NB4 (cell line): ENCODE measurements at places on chromosomes 6 and 20.

GRCh38 chr6:158813032-158813431, 6.1 kb downstream of the EZR start:
- DNase-seq: no peak

GRCh38 chr20:22789676-22790075, 205.3 kb upstream of the FOXA2 start:
- DNase-seq: no peak

DNA sequence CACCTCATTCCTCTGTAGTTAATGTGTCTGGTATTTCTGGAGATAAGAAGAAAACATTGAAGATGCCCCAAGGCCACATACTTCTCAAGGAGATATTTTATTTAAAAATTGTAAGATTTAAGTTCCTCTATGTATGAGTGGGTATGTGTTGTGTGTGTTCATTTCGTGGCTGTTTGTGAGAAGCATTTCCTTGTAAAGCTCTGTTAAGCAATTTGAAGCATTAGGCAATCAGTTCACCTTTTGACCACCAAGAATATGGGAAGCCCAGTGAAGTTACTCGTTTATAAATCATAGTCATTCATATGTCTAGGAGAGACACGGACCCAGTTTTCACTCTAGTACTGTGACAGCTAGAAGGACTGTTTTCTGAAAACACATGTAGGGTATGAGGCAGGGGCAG, 717.6 kb upstream of the MAP3K7 start:
- no peak for DNase-seq

DNA sequence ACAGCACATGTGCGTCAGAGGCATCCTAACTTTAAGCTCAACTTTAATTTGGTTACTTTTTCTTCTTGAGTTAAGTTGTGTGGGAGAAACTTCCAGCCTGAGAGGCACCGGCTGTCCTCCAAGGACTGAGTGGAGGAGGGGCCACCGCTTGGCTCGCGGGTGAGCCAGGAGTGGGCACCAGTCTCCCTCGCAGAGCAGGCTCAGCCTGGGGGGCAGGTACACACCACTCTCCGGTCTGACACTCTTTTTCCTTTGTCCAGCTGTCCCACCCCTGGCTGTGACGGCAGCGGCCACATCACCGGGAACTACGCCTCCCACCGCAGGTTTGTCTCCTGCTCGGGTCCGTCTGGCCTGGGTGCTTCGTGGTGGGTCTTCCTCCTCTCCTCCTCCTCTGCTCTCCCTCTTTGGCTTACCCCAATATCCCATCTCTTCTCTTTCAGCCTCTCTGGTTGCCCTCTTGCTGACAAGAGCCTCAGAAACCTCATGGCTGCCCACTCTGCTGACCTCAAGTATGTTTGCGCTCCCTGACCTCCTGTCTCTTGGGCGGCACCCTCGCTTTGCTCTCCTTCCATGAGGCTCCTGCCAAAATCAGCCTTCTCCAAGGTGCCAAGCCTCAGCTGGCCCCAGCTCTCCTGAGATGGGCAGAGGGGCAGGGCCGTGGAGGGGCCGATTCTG, 32.6 kb upstream of the PCMTD2 start:
- no peak for DNase-seq

DNA sequence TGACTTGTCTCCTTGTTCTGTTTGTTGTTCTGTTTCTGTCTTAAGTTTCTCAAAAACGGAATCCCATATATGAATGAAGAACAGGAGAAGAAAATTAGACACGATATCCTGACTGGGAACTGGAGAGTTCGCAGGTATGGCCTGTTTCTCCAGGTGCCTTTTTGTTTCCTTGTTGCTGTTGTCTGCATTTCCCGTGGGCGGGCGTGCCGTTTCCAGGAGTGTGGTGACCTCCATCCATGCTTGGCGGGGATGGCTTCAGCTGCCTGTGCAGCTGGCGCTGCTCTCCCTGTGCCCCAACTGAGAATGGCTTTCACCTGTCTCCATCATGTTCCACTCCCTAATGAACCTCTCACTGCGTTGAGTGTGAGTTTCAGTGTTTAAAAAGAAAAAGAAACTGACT, 4.4 kb downstream of the PNLDC1 start:
- no peak for DNase-seq

DNA sequence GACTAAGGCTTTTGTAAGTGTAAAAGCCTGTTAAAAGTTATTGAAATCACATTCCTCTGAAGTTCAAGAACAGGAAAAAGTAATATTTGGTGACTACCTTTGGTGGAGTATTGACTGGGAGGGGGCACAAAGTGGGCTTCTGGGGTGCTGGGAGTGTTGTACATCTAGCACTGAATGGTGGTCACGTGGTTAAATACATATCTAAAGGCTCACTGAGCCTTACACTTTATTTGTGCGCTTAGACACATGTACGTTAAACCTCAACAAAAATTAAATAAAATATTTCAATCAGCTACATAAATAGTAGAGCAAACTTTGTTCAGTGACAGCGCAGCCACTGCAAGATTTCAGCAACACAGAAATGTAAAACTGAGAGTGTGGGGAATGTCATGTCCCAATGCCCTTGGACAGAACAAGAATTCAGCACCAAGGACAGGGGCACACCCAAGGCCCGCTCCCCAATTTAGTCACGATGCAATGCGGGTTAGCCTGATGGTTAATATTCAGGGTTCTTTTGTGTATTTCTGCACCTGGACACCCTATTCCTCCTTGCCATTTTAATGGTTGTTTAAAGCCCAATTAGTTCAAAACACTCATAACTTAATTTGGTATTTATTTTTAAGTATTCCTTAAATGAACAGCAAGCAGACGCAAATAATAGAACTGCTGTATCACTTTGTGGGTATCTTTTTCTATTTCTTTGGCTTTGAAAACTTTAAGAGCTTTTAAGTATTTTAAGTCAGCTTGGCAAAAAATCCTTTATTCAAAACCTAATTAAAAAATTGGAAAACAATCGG, 37.4 kb downstream of the ANGPT4 start:
- peak; percentile 63 for DNase-seq

GRCh38 chr6:44561060-44561623, 173.6 kb downstream of the CDC5L start:
- DNase-seq: no peak

- no peak for DNase-seq
Measured at GRCh38 chr20:1169224-1169623, 15.6 kb downstream of the TMEM74B start.

GRCh38 chr20:50920997-50921396, 10.2 kb downstream of the ADNP start:
- no peak for DNase-seq

GRCh38 chr6:35275744-35276260, 16.3 kb downstream of the ZNF76 start:
- DNase-seq: no peak

DNA sequence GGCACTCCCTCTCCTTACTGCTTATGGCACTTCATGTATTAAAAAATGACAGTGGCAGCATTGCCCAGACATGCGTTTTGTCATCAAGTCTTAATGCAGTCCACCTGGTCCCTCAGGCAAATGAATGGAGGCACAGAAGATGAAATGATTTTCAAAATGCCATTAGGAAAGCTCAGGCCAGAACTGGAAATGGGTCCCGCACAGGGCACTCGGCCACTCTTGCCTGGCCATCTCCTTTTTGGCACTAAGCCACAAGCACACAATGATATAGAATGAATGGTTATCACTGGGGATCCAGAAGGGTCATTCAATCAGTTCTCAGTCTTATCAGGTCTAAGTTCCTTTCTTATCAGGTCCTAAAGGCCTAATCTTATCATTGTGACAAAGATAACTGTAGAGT, 15.6 kb downstream of the MAS1 start:
- no peak for DNase-seq

DNA sequence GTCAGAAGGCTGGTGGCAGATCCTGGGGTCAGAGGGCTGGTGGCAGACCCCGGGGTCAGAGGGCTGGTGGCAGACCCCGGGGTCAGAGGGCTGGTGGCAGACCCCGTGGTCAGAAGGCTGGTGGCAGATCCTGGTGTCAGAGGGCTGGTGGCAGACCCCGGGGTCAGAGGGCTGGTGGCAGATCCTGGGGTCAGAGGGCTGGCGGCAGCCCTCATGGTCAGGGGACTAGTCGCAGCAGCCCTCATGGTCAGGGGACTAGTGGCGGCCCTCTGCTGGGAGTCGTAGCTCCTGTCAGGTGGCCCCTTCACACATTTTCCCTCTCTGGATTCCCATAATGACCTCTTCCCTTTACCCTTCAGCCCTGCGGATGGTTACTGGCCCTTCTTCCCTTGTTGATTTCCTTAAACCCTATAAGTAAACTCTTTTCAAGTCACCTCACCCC, 86.7 kb downstream of the CDC5L start:
- no peak for DNase-seq

DNA sequence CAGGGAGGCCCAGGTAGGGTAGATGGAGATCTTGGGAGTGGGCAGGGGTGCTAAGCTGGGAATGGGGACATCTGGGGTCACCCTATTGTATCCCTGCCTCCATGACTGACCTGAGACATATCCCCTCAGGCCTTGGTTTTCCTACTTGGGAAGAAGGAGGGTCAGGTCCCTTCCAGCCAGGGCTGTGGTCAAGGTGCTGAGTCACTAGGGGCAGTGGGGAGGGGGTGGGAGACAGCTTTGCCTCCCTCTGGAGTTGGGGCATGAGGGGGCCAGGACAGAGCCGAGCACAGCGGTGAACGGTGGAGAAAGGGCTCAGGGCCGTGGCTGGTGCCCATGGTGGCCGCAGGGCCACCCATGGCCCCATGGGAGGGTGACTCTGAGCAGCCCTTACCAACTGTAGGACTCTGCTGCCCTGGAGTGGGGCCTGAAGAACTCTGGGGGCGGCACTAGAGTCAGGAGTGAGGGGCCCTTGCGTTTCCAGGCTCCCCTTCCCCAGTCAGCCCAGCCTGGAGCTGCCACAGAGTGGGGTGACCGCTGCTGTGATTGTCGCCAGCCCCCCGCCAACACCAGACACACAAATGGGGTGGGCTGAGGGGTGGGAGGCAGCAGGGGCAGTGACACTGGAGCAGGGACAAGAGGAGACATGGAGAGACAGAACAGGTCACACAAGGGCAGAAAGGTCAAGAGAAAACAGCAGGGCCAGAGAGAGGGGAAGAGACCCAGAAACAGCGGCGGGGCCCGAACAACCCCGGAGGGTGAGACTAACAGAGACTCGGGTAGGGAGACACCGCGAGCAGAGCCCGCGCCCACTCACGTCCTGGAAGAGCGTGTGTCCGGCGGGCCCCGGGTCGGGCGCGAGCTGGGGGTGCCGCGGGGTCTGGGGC, 576 bp downstream of the NECAB3 start:
- DNase-seq: peak; percentile 31

DNA sequence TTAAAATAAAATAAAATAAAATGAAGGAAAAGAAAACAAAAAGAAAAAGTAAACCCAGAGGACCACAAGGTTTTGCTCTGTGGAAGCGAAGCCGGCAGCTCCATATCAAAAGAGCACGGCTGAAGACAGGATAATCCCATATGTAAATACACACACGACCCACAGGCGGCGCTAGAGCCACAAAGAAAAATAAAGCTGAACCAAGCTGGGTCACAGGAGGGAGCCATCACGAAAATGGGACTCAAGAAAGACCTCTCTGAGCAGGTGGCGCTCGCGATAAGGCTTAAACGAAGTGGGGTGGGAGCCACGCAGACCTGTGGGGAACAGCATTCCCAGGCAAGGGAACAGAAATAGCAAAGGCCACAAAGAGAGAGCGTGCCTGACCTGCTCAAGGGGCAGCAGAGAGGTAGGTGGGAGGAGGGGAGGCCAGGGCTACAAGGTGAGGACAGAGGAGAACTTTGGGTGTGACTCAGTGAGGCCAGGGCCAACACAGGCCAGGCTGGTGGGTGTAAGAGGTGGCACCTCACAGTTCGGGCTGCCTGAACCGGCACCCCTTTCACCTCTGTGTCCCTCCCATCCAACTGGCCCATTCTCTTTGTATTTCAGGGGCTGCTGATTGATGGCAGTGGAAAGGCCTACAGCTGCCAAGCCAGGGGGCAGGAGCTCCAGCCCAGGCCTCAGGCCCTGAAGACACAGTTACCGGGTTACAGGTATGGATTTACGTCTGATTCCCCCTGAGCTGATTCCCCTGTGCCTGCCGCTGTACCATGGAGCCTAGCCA, 26.0 kb downstream of the PTGIS start:
- peak; percentile 85 for DNase-seq

DNA sequence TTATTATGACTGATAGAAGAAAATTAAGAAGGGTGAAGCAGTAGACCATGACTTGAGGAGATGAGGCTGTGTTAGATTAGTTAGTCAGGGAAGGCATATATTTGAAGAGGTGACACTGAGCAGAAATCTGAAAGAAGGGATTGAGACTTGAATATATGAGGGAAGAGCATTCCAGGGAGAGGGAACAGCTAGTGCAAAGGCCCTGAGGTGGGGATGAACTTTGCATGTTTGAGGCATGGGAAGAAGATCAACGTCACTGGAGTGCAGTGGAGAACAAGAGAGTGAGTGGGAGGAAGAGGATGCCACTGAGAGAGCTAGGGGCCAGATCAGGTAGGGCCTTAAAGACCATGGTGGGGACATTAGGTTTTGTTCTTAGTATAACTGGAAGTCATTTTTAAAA, 119.0 kb downstream of the ZDHHC14 start:
- no peak for DNase-seq

GRCh38 chr6:152330961-152331360, 306.2 kb downstream of the SYNE1 start:
- no peak for DNase-seq

GRCh38 chr6:116165596-116165995, 39.7 kb upstream of the COL10A1 start:
- DNase-seq: peak; percentile 90

DNA sequence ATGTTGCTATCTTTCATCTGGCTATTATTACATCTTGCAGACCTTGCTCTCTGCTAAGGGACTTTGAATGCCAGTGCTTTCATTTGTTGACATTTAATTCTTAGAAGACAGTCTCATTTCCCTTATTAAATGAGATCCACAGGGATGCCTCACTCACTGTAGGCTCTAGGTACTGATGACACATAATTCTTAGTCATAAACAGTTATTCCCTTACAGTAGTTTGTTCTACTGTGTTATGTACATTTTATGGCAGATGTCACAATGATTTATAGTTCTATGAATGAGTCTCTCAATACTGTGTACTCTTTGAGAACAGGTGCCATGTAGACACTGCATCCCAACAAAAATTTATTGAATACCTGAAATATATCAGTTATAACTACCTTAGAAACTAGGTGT, 70.3 kb downstream of the FAM83B start:
- no peak for DNase-seq

- DNase-seq: no peak
Measured at GRCh38 chr20:48285656-48286055, 500.4 kb upstream of the SULF2 start.

- DNase-seq: peak; percentile 84
Measured at GRCh38 chr20:2671977-2672376, 8.0 kb upstream of the IDH3B start.

DNA sequence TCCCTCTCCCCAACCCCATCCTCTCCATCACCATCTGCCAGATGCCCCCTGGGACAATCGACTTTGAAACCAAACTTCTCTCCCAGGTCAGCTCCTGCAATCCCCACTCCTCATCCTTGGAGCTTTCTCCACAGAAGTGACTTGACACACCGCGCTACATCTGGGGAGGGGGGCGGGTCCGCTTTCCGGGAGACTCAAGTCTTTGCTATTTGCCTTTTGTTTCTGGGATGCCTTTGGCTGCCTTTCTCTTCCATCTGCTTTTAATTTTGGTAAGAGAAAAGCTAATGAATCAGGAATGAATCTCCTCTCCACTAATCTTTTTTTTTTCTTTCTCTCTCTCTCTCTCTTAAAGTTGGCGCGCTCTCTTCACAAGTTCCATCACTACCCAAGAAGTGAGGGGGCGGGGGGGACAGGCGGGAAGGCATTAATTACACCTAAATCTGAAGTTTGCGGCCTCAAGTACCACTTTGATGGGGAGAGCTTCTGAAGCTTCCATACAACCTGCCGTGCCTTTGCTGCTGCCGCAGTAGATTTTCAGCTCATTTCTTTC, 664 bp upstream of the TPBG start:
- DNase-seq: no peak
